ENCODE measurements at places on chromosomes 4 and X. TPM values are rescaled to one million over a fixed set of nuclear protein-coding genes. Genes with fewer than 3 reads are reported as not detected.

The SLITRK2 gene
- polyA plus RNA-seq: 1.3 TPM

- no peak for DNase-seq
Observed at GRCh38 chr4:148436512-148436911, 5.7 kb downstream of the NR3C2 start.

DNA sequence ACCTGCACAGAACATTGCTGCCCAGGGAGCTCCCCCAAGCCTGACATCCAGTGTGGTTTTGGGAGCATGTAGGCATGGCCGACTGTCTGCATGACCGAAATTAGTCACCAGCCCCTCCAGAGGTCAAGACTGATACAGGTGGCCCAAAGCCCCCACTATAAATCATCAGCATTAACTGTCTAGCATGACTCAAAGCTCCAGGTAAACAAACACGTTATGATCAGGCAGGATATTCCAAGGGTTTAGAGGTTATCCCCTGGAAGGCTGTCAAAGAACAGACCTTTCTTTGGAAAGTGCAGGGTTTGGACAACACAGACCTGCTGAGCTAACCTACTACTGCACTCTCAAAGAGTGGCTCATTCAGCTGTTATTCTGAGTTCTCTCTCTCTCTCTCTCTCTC lies 2.1 kb upstream of the FAM9A start:
- no peak for DNase-seq

GRCh38 chr4:86346320-86346719 lies 13.5 kb downstream of the MAPK10 start:
- DNase-seq: no peak

DNA sequence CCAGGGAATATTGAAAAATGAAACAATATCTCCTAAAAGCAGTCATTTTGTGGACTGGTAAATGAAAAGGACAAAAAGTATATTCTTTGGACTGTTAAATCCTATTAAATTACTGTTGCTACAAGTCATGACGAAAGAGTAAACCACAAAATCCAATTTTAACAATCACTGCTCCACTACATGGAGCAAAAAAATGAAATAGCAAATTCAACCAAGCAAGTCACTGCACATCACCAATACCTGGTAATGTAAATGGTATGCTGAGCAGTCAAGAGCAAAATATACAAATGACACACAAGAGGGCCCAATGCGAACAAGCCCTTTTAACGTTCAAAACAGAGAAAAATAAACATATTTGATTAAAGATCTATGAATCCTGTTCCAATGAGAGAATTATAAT lies 126.2 kb downstream of the KLHL13 start:
- DNase-seq: no peak

GRCh38 chr4:113555868-113556267 lies 205.7 kb downstream of the CAMK2D start:
- no peak for DNase-seq

GRCh38 chr4:75939890-75940691 lies 722 bp downstream of the NAAA start:
- DNase-seq: peak; percentile 38

- no peak for DNase-seq
Observed at GRCh38 chr4:113665036-113665435, 96.5 kb downstream of the CAMK2D start.

- DNase-seq: no peak
Observed at GRCh38 chr4:135319685-135320084, 1118.1 kb upstream of the PABPC4L start.

GRCh38 chr4:144584428-144584827 lies 61.5 kb upstream of the HHIP start:
- no peak for DNase-seq

GRCh38 chrX:45806410-45807121 lies 605.9 kb upstream of the DIPK2B start:
- DNase-seq: no peak

Data from left renal cortex interstitium (tissue), 4 donors.